Activated CD4-positive, alpha-beta T cell treated with anti-CD3 and anti-CD28 coated beads for 4 hours (primary cell): ENCODE measurements at places on chromosomes 6 and 20.

- DNase-seq, result no peak
Measured at GRCh38 chr6:4316867-4317400, 181.6 kb upstream of the ECI2 start.

GRCh38 chr20:35552914-35553313, 11.0 kb downstream of the ERGIC3 start:
- DNase-seq, result no peak

DNA sequence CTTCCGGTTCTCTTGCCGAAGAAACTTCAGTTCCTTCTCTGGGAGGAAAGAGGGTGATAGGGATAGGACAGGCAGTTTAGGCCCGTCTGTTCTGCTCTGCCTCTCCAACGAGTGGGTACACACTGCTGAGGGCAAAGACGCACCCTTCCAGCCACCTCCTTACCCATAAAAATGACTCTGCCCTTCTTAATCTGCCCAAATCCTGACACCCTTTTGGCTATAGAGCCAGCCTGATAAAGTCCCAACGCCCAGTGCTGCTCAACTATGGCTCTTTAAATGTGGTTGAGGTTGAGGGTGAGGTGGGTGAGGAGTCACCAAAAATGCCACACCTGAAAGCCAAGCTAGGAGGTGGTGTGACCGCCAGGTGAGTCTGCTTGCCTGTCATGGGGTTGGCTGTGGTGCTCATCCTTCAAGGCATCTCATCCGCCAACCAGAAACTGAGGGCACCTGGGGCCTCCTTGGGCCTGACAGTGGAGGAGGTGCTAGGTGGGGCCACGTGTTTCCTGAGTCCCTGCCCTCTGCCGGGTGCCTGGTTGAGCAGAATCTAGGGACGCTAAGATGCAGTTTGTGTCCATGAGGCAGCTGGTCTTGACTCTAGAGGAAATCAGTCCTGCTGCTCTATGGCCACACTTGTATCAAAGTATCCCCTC, 16.3 kb downstream of the CCDC167 start:
- DNase-seq, result no peak

DNA sequence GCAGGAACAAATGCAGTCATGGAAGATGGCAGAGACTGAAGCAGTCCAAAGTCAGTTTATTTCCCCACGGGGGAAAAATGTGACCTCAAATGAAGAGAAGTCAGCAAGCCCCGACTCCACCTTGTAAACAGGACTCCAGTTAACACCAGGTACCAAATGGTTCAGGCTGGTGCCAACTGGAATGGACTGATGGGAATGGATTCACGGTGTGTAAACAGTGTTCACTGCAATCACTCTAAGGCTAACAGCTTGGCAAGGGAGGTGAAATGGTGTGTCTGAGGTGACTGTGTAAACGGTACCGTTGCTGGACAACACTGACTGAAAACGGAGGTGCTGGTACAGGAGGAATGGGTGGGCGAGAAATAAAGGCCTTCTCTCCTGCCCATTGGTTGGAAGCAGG, 12.0 kb downstream of the PLAGL2 start:
- no peak for DNase-seq

GRCh38 chr20:53582574-53583351, 10.9 kb downstream of the ZNF217 start:
- peak; percentile 53 for DNase-seq

DNA sequence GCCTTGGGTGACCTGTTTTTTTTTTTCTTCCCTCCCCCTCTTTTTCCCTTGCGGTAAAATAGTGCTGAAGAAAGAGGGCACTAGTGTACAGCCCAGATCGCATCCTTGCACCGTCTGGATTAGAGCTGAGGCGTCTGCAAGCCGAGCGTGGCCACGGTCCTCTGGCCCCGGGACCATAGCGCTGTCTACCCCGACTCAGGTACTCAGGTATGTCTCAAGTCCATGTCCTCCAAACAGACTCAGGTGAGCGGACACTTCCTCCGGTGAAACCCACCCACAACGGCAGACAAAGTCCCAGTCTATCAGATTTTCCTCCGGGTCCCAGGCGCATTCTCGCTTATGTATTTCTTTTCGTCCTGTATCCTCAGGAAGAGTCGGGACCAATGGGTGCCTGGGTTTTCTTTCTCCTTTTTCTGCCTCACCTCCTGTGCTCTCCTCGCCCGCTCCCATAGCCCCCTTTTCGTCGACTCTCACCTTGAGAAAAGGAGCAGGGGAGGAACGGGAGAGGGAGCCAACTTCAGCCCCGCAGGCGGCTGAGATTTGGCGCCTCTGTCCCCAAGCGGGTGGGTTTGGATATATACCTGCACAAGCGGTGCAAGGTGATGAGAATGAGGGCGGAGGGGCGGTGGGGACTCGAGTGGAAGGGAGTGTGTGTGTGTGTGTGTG, 1.1 kb upstream of the GRM1 start:
- DNase-seq, result no peak

GRCh38 chr20:62907384-62908317, 18.7 kb downstream of the DIDO1 start:
- DNase-seq, result no peak

DNA sequence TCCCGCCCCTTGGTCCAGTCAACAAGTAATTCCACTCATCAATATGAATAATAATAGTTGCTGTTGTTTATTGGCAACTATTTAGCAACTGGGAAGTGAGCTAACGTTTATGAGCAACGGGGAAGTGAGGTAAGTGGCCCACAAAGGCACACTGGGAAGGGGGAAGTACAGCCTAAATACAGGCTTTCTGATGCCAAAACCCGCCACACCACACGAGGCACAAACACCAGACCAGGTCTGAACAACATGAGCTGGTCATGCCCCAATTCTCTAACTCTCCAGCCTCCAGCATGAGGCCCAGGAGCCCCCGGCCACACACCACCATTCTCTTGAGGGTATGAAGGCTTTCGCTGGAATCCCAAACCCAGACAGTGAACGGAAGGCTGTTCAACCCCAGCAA, 50.8 kb downstream of the PREX1 start:
- no peak for DNase-seq

DNA sequence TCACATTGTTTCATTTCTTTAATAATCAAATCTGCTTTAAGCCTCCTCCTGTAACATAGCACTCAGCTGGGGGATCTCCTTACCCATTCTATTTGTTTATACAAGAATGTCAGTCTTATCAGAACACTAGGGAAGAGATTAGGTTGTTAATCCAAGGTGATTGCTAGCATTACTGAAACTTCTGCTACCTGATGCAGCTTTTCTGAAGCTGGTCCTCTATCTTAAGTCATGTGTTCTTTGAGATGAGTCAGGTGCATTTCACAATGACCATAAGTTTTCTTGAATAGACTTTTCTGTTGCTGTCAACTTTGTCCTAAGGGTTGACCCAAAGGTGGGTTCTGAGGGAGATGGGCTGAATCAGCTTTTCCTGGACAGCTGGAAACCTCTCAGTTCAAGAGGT, 60.7 kb upstream of the SYNCRIP start:
- no peak for DNase-seq

DNA sequence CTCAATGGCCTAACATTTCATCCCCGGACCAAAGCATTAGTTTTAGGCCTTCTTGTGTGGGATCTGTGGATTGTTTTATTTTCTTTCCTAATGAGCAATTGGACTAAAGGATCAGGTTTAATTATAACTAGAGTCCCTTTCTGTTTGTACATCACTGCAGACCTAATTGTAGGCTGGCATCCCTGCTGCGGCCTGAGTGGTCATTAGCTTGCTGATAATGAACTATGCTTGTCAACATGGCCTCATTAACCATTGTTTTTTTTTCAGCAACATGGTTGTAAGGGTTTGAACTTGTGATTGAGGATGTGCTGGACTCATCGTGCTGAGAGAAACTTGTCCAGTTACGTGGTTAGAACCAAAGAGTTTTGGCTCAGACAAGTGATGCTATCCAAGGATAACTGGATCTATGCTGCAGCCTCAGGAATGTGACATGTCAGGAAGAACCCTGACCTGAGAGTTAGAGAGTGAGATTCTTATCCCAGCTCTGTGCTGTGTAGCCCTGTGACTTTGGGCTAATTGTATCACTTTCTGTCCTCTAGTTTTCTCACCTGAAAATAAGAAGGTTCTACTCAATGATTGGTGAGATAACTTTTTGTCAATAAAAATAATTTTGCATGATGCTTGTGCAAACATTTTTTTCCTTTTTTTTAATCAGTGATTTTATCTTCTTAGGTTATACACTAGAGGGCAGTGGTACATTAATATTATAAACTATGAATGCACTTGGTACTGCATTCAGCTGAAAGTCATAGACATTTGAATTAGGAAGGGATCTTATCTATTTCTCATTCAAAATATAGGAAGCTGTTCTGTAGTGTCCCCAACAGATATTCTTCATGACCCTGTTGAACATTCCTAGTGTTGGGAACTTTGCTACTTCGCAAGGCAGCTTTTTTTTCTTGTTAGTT, 140.9 kb downstream of the RNF144B start:
- DNase-seq, result no peak

DNA sequence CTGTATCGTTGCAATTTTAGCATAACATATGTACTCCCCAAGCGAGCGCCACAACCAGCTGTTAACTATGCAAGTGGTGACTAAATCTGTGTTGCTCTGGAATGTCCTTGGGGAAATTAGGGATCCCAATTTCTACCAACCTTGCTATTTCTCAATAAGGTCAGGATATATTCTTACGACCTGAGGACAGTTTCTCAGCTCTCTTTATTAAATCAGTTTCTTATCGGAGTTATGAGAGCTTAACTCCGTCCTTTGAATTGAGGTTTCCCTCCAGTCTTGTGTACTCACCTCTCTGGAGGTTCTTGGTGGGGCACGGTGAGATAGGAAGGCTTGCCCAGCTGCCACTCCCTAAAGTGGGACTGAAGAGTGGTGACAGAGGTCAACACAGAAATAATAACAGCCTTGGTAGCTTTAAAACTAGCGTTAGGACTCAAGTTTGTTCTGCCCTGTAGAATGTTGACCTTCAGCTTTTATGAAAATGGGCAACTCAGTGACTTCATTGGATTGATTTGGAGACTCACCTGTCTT, 694 bp downstream of the MRPS18B start:
- DNase-seq, result no peak

- no peak for DNase-seq
Measured at GRCh38 chr20:24166123-24166381, 177.5 kb upstream of the GGTLC1 start.

- no peak for DNase-seq
Measured at GRCh38 chr20:53079261-53079691, 107.1 kb downstream of the TSHZ2 start.

- DNase-seq, result no peak
Measured at GRCh38 chr6:80333342-80333741, 226.9 kb downstream of the BCKDHB start.

DNA sequence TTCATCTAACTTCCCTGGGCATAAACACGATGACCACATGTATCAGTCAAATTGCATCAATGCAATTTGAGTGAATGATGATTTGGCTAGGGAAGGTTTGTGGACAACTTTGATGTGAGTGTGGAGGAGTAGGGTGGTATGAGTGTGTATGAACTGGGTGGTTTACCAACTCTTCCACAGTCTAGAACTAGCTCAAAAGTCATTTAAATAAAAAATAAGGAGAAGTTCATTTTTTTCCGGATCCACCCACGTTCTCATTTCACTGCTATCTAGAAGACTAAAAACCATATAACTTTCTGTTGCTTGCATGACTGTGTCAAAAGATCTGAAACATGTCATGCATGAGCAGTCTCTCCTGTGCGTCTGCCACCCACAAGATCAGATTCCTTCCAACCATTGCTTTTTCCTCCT, 23.6 kb downstream of the SLC35D3 start:
- no peak for DNase-seq

GRCh38 chr20:19692685-19693119, 65.4 kb upstream of the RIN2 start:
- DNase-seq, result no peak

- DNase-seq, result no peak
Measured at GRCh38 chr20:61753316-61753942, 312.3 kb downstream of the TAF4 start.

DNA sequence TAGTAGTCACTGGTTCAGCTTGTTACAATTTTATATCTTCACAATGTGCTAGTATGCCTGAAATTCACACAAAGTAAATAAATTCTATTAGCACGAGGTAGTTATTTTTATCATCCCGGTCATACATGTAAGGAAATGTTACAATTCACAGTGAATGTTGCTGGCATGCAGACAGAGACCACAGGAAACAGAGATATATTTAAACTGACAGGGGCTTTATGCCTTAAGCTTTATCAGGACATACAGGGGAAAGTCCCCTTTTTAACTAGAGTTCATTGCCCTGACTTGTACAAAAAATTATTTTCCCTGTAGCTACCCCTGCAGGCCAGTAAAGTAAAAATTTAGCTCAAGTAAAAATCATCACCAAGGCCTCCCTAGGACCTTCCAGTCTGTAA, 712.0 kb upstream of the NRSN1 start:
- DNase-seq, result no peak

GRCh38 chr6:138988469-138988834, 399 bp upstream of the REPS1 start:
- DNase-seq, result no peak

- no peak for DNase-seq
Measured at GRCh38 chr6:46208303-46208702, 37.5 kb upstream of the ENPP5 start.

GRCh38 chr6:44708208-44708607, 320.7 kb downstream of the CDC5L start:
- no peak for DNase-seq

- no peak for DNase-seq
Measured at GRCh38 chr6:35602133-35602946, 86.4 kb downstream of the FKBP5 start.

DNA sequence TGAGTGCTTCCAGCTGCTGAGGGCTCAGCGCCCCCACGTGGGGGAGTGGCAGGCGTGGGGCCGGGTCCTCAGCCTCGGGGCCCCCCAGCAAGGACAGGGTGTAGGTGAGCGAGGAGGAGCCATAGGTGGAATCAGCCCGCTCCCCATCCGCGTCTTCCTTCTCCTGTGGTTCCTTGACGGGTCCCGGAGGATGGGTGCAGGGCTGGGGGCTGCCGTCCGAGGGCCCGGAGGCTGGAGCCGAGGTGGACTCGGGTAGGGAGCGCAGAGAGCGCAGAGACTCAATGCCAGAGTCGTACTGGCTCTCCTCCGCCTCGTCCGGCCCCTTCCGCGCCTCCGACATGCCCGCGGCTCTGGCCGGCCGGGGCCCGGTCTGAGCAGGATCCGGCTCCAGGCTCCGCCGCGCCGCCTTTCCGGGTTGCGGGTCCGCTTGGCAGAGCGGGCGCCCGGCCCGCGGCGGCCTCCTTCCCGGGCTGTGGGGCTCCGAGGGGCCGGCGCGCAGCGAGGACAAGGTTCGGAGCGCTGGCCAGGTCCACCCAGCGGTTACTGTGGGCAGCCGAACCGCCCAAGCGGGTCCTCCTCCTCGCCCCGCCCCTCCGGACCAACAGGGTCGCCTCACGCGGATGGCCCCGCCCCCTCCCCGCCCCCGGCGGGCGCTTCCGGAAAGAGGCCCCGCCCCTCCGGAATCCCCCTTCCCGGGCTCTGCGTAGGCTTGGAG, at the start of gene NFKBIE:
TSS of gene NFKBIE (minus strand) at position 545 of the 715 bp plus-strand sequence. CDS start at position 340, 205 bp downstream.
- peak; percentile 96 for DNase-seq

- DNase-seq, result peak; percentile 12
Measured at GRCh38 chr6:47047479-47048407, 5.6 kb upstream of the ADGRF1 start.

DNA sequence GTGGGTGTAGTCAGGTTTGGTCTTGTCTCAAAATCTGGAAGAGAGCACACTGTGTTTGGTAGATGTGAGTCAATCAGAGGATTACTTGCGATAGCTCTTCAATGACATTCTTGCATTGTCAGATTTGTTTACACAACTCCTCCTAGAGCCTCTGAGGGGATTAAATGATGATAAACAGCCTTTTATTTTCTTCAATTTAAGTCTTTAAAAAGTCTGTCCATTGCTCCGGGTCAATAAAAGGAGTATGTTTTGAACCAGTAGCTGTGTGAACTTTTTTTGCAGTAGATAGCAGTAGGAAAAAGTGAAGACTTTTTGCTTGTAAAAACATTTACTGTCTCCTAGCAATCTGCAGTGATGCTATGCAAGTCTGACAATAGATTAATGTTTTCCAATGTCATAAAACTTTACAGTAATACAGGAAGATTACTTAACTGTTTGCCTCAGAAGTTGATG, 49.9 kb downstream of the GJA1 start:
- DNase-seq, result no peak
